ENCODE measurements at places on chromosomes 1 and 21.

GRCh38 chr21:42161401-42161955 is 57.5 kb upstream of the ABCG1 start:
- DNase-seq, result no peak

DNA sequence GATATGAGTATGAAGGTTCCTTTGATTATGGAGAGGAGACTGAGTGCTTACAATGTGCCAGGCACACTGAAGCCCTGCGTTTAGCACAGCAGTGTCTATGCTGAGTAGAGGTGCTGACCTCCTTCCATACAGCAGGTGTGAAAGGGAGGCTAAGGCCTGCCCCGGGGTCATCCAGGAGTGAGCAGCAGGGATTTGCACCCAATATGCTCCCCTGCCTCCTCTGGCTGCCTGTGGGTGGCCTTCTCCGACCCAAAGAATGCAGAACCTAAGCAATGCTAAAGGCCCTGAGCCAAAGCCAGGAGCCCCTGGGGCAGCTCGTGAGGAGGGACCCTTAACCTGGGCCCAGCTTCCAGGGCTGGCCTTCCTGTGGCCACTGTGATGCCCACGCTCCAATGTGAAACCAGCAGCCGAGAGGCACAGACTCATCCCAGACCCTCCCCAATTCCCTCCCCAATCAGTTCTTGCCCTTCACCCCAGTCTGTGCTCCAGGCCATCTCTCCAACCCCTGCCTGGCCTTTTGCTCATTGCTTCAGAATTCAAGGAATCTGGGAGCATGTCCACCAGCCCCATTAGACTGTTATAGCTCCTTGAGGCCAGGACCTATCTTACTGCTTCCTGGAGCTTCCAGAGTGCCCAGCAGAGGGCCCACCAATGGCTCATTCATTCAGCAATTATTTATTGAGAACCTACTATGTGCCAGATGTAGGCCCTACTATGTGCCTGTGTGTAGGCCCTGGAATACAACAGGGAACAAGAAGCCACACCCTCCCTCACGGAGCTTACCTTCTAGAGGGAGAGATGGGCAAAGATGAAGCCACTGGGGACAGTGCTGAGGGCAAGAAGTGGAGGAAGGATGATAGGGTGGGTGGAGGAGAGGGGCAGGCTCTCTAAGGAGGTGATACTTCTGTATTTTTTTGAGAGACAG is 53.3 kb downstream of the TAS1R2 start:
- DNase-seq, result no peak

GRCh38 chr1:69929308-69930057 is 275.9 kb downstream of the LRRC40 start:
- DNase-seq, result no peak

DNA sequence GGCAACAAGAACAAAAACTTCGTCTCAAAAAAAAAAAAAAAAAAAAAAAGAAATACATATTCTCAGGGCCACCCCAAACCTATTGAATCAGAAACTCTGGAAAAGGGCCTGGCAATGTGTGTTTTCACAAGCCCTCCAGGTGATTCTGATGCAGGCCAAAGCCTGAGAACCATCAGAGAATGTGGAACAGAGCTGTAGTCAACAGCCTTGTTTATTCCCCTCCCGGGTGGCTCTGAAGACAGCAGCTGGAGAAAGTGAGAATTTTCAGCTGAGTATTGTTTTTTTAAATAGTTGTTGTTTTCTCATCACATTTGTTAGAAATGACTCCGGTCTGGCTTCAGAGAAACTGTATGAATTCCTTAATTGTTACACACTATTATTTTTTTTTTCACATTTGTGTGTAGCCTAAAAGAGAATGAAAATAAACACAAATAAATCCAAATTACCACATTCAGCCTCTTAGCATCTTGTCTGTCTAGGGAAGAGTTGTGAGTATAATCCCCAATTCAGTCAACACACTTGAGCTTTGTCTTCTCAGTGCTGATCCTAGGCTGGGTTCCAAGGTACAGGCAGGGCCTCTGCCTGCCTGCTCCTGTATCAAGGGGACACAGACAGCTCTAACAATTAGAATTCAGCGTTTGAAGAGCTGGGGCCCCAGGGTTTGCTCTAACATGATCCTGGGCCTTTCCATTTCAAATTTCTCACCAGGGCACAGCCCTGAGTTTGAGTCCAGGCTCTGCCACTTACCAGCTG is 6.6 kb upstream of the AZIN2 start:
- no peak for DNase-seq

DNA sequence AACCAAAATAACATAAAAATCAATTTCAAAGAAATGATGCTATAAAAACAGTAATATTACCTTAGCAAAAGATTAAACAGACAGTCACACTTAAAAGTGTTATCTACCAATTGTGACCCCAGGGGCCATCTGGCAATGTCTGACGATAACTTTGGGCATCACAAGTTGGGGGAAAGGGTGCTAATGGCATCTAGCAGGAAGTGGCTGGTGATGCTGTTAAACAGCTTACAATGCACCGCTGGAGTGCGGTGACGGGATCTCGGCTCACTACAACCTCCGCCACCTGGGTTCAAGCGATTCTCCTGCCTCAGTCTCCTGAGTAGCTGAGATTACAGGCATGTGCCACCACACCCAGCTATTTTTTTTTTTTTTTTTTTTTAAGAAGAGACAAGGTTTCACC is 27.6 kb downstream of the NUP133 start:
- no peak for DNase-seq

GRCh38 chr1:167679714-167680113 is 42.1 kb upstream of the MPZL1 start:
- DNase-seq, result no peak

- DNase-seq, result no peak
Measured at GRCh38 chr1:228875741-228876140, 140.5 kb downstream of the RHOU start.

GRCh38 chr1:15005116-15005515 is 148.4 kb upstream of the TMEM51 start:
- no peak for DNase-seq

- DNase-seq, result no peak
Measured at GRCh38 chr1:24138476-24139221, 4.3 kb downstream of the IL22RA1 start.

DNA sequence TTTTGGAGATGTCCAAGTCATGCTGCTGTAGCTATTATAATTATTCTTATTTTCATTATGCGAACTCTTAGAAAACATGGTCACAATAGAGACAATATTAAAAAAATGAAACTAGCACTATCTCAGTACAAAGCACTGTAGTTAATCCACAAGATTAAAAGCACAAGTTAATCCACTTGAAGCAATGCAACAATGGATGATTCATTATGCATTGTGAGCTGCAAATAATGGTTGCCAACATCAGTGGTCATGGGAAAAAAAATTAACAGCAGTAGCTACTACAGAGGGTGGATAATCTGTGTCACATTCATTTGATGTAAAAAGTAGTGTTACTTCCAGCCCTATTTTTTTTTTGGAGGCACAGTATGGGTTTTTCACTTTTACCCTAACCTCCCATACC is 56.7 kb downstream of the DPT start:
- no peak for DNase-seq

GRCh38 chr1:40936931-40937339 is 42.6 kb upstream of the CTPS1 start:
- DNase-seq, result no peak

GRCh38 chr21:27885296-27885711 is 918.4 kb upstream of the ADAMTS5 start:
- no peak for DNase-seq

GRCh38 chr1:216207154-216207553 is 216.1 kb downstream of the USH2A start:
- DNase-seq, result no peak

GRCh38 chr1:162944974-162945674 is 84.1 kb upstream of the CCDC190 start:
- no peak for DNase-seq

GRCh38 chr1:46699666-46700065 is 19.2 kb downstream of the EFCAB14 start:
- DNase-seq, result no peak

GRCh38 chr1:113782406-113782805 is 23.1 kb upstream of the PHTF1 start:
- DNase-seq, result no peak

DNA sequence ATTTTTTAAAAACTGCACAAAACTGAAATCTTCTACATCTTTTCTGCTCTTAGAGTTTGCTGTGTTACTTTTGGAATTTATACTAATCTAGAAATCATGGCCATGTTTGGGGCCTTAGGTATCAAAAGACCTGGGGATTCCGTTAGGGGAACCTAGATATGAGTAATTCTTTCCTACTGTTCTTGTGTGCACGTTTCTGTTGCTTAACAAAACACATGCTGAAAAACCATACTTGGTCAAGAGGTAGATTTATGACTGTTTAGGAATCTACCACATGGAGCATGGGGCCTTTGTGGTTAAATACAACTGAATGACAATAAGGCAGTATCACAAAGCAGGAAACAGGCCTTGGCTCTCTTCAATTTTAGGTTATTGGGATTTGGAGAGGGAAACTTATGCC is 291.9 kb upstream of the USP25 start:
- DNase-seq, result no peak

- no peak for DNase-seq
Measured at GRCh38 chr1:196462086-196462485, 146.2 kb downstream of the KCNT2 start.

DNA sequence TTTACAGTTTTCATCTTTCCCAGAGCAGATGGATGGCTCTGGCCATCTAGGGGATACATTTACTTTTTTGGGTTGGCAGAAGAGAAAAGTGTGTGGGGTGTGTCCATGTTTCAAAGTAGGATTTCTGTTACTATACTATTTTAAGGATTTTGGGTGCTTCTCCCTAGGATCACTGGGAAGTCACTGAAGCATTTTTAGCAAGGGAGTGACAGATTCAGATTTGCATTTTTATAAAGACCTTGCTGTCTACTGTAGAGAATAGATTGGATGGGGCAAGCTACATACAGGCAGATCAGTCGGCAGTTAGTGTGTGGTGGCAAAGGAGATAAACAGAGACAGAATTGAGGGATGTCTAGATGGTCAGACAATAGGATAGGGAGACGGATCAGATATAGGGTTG is 122.5 kb downstream of the TBX19 start:
- no peak for DNase-seq

DNA sequence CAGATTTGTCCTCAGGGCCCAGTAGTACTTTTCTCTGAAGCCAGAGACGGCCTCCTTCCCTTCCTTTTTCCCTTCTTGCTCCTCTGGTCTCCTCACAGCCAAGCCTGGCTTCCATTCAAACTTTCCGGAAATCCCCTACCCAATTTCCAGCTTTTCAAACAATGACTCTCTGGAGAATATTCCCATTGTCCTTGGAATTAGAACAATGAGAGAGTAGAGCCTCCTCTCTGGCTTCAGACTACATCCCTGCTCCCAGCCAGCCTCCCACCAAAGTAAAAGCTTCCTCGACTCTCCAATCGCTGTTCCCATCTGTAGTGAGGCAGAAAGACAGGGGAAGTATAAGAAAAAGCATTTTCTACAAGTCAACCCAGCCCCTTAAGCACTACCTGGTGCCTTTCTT is 77.7 kb upstream of the SOX13 start:
- no peak for DNase-seq

- DNase-seq, result no peak
Measured at GRCh38 chr1:41101076-41101475, 79.6 kb upstream of the SLFNL1 start.

Measured in stimulated activated CD4-positive, alpha-beta T cell treated with anti-CD3 and anti-CD28 coated beads, Interleukin-15, amount 100 ng/mL, for 48 hours (primary cell).